ENCODE measurements at places on chromosomes 11 and 22.

DNA sequence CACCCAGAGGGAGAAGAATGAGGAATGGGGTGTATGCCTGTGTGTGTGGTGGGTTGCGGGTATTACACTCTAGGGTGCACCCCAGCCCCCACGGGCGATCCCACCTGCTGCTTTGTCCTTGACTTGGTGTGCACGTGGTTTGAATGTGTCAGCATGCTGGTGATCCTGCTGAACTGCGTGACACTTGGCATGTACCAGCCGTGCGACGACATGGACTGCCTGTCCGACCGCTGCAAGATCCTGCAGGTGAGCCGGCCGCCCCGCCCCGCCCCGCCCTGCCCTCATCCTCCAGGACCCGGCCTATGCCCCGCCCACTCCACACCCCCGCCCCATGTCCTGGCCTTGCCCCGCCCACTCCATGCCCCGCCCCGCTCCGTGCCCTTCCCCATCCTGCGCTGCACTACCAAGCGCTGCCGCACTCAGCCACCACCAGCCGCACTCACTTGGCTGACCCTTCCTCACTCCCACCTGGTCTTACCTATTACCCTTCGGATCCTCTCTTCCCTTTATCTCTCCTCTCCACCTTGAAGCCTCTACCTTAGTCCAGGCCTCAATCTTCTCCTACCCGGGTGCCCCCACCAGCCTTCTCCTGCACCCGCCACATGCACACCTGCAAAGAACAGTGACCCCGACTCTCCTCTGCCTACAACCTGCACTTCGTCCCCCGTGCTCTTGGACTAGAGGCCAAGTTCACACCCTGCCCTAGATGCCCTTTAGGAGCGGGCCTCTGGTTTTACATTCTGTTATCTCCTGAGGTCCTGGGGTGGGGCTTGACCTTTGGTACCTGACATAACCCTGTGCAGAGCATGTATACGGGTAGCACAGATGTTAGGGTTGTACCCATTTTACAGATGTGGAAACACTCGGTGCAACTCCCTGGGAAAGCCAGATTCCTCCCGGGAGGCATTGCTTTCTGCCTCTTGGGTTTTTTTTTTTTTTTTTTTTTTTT is 27.7 kb downstream of the CACNA1I start:
- DNase-seq = peak; percentile 40

DNA sequence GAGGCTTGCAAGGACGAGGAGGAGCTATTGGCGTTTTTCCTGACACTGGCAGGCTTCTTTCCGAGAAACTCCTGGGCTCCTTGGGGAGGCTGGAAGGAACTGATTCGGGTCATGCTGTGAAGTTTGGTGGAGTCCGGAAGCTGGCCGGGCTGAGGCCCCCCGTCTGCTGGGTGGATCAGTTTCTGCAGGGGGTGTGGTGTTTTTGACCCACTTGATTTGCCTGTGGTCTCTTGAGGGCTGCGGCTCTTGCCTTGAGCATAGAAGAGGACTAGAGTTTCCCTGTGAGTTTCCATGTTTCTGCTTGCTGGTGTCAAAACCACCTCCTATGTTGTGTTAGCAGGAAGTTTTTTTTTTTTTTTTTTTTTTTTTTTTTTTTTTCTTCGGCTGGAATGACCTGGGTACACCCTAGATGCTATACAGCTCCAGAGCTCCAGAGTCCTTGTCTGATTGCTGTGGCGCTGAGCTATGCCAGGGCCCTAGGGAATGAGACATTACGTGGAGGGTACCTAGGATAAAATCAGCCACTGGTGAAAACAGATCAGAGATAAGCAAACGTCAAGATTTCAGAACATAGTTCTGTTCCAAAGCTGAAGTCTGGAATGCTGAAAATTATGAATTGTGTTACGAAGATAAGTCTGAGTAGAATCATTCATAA is 728 bp downstream of the TBC1D22A start:
- no peak for DNase-seq

DNA sequence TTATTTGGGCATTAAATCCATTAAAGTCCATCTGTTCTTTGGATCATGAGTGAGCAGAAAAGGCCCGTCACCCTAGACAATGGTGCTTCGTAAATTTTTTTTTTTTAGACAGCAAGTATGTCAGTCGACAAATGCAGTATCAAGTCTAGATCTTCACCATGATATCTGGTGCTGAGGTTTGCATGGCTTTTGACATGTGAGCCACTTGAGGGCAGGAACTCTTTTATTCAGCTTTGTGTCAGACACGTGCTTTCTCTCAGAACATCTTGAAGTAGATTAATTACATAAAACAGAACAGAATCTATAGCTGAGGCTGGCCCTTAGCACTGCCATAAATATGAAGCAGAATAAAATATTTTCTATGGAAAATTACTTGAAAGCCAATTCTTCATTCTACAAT is 62.9 kb upstream of the CARD18 start:
- no peak for DNase-seq

DNA sequence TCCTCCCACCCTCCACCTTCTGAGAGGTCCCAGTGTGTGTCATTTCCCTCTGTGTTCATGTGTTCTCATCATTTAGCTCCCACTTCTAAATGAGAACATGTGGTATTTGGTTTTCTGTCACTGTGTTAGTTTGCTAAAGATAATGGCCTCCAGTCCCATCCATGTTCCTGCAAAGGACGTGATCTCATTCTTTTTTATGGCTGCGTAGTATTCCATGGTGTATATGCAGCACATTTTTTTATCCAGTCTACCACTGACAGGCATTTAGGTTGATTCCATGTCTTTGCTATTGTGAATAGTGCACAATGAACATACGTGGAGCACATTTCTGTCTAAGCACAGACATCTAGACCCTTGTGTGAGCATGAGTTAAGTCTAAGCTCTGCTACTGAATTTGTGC is 5.7 kb downstream of the CD3E start:
- DNase-seq = no peak

- no peak for DNase-seq
Measured at GRCh38 chr11:70078095-70078780, at the start of gene ANO1. Gene ANO1, plus strand, starts transcription at chr11:70078317. Its CDS starts 290 bp downstream, at chr11:70078607.

DNA sequence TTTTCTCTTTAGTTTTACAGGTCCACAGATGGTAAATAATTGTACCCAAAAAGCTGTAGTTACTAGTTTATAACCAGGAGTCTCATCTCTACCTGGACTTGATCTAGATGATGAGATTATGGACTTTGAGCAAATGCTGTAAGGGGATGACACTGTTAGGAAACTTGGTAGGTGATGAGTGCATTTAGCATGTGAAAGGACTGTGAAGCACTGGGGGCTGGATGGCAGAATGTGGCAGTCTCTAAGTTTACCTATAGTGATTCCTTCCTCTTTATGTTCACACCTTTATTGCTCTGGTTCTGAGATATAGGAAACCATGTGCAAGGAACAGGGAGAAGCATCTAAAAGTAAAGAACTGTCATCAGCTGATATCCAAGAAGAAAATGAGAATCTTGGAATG is 230.7 kb upstream of the CHORDC1 start:
- DNase-seq = no peak

DNA sequence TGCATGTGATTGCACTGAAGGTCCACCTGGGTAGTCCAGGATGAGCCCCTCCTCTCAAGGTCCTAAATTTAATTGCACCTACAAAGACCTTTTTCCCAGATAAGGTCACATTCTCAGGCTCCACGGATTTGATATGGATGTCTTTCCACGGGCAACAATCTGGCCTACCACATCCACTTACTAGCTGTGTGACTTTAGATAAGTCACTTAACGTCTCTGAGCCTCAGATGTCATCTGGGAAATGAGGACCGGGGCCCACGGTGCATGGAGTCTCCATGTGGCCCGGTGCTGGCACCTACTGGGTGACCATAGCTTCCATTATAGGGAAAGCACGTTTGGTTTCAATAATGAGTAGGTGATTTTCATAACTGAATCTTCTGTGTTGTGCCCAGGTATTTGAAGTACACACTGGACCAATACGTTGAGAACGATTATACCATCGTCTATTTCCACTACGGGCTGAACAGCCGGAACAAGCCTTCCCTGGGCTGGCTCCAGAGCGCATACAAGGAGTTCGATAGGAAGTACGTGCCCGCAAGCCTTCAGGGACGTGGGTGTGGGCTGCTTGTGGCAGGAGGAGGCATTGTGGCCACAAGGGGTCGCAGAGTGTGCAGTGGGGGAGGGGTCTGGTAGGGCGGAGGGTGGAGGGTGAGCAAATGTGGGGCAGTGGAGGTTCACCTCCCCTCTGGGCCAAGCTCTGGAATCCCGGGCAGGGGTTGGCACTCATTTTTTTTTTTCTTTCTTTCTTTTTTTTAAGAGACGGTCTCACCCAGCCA is 55.7 kb downstream of the ARHGAP8 start:
- no peak for DNase-seq

- DNase-seq = no peak
Measured at GRCh38 chr11:115784796-115785521, 280.7 kb upstream of the CADM1 start.

GRCh38 chr11:76666408-76666807 is 4.1 kb downstream of the LRRC32 start:
- no peak for DNase-seq

DNA sequence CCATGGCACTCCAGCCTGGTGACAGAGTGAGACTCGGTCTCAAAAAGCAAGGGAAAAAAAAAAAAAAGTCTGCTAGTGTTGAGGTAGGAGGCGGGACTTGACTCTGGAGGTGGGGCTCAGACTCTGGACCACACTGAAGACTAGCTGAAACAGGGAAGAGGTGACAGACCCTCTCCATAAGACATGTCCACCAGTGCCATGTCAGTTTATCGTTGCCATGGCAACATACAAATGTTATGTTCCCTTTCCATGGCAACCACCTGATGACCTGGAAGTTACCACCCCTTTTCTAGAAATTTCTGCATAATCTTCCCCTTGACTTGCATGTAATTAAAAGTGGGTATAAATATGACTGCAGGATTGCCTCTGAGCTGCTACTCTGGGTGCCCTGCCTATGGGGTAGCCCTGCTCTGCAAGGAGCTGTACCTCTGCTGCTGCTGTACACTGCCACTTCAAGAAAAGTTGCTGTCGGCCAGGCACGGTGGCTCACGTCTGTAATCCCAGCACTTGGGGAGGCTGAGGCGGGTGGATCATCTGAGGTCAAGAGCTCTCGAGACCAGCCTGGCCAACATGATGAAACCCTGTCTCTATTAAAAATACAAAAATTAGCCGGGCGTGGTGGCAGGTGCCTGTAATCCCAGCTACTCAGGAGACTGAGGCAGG is 55.1 kb downstream of the KIAA1671 start:
- DNase-seq = no peak

GRCh38 chr22:36125434-36125833 is 35.1 kb downstream of the APOL3 start:
- DNase-seq = no peak

DNA sequence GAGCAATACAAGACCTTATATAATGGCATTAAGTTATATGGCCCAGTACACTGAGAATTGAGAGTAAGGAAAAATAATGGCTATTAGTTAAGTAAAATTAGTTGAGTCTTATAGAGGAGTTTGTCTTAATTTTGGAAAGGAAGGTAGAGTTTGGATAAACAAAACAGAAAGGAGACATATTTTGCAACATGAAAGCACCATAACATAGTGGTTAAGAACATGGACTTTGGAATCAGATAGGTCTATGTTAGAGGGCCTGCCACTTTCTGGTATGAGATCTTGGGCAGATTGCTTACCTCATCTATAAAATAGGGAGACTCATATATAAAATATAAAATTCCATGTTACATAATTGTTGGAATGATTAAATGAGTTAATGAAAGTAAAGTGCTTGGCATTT is 68.9 kb downstream of the CSTPP1 start:
- DNase-seq = no peak

Measured in A549 (cell line).